ENCODE measurements at places on chromosomes 16 and 17.

DNA sequence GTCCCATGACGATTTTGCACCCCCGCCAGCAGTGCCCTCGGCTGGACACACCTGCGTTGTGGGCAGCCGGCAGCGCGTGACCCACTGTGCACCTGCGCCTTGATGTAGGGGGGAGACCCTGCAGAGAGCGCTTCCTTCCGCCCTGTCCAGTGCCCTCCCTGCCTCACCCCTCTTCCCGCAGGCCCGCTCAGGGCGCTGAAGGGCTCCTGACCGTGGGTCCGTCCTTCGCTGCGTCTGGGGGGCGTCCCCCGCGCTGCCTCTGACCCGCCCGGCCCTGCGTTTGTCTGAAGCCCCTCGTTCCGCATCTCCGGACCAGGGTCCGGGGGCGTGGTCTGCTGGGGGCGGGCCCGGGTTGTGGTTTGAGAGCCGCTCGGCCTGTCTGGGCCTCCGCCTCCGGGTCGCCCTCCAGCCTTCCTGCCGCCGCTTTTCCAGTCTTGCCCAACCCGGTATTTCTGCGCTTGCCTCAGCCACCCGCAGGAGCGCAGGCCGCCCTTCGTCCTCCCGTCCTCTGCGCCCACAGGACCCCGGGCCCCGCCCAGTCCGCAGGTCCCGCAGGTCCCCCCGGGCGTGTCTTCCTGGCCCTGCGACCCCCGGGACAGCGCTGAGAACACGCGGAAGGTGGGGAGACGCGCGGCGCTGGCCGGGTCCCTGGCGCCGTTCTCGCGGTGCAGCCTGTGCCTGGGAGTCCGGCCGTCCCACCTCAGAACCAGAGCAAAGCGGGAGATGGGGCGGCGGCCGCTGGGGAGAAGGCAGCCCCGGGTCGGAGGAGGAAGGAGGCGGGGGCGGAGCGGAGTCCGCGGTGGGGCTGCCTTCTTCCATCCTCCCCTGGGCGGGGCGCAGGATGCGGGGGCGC, 4.0 kb upstream of the IL17C start:
- no peak for DNase-seq

DNA sequence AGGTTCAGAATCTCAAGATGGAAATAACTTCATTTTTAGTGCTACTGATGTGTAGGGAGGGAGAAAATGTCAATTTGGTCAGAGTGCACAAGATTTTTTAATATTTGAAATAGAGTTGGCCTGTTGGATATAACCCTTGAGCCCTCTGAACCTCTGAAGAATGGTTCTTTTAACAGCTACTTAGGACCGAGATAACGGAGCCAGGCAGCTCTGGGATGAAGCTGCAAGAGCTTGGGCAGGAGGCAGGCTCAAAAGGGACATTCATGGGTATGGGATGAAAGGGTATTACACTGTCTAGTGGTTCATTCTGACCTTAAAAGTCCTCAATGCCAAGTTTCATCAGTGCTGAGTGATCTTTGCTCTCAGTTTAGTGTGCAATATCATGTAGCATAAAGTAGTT, 111.4 kb upstream of the CPHXL start:
- DNase-seq: no peak

- DNase-seq: no peak
Measured at GRCh38 chr17:55068862-55069811, 100.6 kb downstream of the STXBP4 start.

GRCh38 chr17:82794781-82795482, 43.1 kb downstream of the TBCD start:
- DNase-seq: no peak

DNA sequence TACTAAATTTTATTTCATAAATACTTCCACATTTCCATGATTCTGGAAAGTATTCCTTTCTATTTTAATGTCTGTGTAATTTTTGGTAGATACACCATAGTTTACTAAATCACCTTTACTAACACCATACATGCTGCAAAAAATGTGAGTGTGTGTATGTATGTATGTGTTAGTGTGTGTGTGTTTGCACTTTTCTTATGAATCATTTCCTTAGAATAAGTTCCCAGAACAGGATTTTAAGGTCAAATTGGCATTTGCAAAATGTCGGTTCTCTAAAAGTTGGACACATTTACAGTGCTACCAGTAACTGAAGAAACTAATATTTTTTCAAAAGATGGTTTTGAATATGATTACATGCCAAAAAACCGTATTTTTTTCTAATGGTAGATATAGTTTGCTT, 137.1 kb downstream of the CYB561 start:
- DNase-seq: no peak

DNA sequence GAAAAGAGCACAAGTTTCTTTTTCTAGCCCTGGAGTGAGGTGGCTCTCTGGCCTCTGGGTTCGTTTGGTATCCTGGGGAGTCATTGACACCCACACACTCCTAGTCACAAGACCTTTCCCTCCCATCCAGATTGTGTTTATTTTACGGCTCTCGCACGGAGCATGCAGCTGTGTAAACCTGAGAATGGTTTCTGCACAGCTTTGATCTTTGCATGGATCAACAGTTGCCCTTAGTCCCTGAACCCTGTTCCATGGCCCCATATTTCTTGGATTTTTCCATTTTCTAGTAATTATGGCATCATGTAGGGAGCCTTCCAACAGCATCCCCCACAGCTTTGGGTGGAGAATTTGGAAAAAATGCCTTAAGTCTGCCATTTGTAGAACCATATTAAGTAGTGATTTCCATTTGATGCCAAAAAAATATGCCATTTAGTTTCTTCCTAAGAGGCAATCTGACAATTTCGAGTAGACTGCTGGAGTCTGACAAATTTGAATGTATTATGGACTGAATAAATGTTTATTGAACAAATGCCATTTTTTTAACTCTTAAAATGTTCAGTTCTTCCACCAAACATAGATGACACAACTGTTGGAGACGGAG, 197.7 kb downstream of the WWOX start:
- no peak for DNase-seq

GRCh38 chr16:54051821-54052220, 234.8 kb downstream of the IRX3 start:
- DNase-seq: no peak

DNA sequence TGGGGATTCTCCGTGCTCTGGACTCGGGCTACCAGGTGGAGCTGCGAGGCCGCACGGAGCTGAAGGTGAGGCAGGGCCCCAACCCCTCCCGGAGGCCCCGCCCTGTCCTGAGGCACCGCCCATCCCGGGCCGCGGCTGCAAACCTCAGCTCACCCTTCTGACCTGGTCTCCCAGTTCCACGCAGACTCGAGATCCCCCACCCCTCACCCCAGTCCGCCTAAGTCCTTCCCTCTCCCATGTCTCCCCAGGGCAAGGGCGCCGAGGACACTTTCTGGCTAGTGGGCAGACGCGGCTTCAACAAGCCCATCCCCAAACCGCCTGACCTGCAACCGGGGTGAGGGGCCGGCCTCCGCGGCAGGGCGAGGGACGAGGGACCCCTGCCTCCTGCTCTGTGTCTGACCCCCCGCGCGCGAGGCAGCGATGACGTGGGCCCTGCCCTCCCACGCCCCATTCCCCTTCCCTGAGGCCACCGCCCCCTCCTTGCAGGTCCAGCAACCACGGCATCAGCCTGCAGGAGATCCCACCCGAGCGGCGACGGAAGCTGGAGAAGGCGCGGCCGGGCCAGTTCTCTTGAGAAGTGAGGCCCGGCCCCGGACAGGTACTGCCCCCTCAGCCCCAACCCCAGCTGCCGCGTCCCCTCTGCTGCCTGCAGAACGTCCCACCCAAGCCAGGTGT, 13.7 kb downstream of the GUCY2D start:
- no peak for DNase-seq

GRCh38 chr16:29790949-29791844, 646 bp downstream of the KIF22 start:
- no peak for DNase-seq

DNA sequence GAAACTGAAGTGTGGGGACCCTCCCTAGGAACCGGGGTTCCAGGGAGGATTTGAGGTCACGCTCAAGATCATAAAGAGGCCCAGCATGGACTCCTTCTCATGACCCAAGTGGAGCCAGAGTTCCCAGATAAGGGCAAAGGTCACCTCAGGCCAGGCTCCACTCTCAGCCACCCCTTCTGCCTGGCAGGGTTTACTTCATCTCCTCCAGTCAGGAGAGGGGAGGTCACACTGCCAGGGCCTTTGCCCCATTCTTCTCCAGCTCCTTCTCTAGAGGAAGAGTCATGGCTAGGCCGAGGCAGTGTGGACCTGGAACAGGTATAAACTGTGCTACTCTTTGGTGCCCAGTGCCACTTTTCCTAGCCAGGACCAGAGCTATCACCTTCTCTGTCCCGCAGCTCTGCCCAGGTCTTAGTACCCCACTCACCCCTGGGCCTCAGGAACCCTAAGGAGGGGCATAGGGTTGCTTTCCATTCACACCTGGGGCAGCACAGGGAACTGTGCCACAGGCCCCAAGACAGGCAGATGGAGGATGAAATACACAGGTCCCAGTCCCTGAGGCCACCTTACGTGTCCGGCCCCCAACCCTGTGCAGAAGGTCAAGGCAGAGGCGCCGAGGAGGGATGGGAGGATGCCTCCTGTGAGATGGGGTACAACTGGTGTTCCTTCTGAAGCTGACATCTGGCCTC, 879 bp upstream of the ACSF2 start:
- no peak for DNase-seq

- peak; percentile 51 for DNase-seq
Measured at GRCh38 chr17:83103200-83103942, 24.0 kb downstream of the METRNL start.

GRCh38 chr17:64984851-64985521, 65.7 kb upstream of the LRRC37A3 start:
- DNase-seq: peak; percentile 7

DNA sequence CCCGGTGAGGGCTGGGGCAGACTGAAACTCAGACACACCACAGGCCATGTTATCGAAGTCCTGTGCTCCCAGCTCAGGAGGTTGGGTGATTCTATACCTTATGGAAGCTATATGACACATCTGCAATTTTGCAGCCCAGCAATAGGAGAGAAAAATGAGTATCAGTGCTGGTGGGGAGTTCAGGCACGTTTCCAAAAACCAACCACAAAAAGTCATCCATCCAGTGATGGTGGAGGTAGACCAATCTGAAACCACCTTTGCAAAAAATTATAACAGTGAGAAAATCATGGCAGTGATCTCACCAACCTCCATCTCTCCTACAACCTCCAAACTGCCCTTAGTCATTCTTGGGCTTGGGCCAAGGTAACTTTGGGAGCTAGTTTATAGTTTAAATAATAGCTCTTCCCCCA, 327.9 kb downstream of the SLC39A11 start:
- no peak for DNase-seq

DNA sequence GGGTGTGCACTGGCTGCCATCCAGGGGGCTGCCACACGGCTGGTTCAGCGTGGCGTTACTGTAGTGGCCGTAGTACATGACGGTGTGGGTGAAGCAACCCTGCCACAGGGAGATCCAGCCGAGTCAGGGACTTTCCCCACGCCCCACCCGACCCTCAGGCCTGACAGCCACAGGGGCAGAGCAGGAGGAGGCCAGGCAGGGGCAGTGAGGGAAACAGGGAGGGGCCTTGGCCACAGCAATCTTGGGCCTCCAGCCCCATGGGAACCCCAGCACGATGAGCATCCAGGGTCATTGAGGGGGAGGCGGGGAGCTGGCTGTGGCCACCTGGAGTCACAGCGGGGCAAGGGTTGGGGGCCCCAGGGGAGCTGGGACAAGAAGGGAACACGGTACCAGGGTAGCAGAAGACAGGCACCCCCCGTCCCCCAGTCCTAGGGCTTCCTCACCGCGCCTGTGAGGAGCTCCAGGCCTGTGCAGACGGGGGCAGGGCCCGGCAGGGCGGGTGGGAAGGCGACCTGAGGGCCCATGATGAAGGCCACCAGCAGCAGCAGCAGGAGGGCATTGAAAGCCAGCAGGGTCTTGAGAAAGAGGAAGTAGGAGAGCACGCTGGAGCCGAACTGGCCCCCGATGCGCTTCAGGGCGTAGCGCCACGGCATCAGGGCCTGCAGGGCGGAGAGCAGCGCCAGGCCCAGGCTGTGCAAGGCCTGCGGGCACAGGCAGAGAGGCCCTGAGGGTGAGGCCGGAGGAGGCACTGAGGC, 4.3 kb downstream of the TMC6 start:
- no peak for DNase-seq

DNA sequence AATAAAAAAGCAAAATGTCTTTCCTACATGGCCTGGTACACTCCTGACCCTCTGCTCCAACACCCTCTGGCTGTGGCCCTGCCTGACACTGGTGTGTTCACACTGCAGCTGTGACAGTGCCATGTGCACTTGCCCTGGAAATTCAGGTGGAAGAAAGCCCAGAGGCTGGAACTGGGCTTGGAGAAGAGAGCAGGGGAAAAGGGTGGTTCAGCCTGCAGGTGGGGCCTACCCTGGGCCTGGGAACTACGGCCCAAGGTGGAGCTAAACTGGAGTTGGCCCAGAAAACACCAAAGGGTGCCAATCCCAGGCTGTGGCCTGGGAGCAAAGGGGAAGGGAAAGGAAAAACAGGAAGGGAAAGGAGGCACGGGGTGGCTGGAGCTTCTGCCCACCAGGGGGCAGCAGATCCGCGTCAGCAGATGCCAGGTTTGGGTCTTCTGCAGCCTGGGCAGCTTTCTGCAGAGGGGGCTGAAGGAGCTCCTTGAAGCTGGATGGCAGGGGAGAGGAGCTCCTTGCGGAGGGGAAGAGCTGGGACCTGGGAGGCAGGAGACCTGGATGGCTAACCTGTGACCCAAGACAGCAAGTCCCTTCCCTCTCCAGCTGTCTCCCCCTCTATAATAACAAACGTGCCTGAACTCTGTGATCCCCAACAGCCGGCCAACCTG, 15.4 kb upstream of the CTCF start:
- DNase-seq: peak; percentile 55

DNA sequence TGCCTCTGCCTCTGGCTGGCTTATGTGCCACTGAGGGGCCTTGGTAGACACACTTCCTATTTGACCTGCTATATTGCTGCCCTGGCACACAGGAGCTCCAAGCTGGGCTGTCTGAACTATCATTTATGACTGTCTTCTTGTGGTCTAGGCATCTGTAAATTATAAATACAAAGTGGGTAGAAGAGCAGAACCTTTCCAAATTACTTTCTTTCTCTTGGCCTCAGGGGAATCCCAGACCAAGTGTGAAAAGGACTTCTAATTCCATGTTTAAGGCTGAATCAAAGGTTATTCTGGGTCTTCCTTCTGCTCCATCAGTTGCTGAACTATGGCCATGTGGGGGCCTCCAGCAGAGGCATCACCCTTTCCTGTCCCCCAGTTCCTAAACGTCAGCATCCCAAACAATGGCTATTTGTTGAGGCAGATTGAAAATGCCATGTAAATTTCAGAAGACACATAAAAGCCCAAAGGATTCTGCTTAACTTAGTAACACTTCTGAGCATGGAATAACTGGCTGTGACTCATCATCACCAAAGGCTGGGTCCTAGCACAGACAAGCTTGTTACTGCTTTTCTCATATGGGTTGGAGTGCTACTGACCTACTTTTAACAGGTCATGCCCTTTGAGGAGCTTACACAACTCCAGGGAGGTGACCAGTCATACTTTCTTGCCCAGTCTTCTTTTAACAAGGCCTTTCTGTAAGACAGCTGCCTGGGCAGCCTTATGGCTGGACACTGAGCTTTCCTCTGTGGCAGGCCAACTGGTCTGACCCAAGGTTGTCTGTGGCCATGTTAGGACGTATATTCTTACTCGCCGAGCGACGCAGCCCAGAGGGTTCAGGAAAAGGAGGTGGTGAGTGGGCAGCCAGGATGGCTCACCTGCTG, 154.8 kb downstream of the VPS53 start:
- peak; percentile 94 for DNase-seq

Data from COLO829 (cell line).